ENCODE measurements at places on chromosomes 11 and 22. TPM values are rescaled to one million over a fixed set of nuclear protein-coding genes. Genes with fewer than 3 reads are reported as not detected.
A peak's percentile ranks its signal among the peaks of the same experiment; 100 is the strongest.

Gene ARHGEF17
- 61.4 TPM for polyA plus RNA-seq

Gene CARNS1
- polyA plus RNA-seq = 4.7 TPM

Gene CD44
- polyA plus RNA-seq = 31.1 TPM

Gene GVQW3
- 5.4 TPM for polyA plus RNA-seq

Gene NRXN2
- 13.8 TPM for polyA plus RNA-seq

Gene SBF2
- 45.4 TPM for polyA plus RNA-seq

Gene MS4A6E
- polyA plus RNA-seq = not detected

- H3K4me1 ChIP-seq = peaks cover 1% of the 10 kb centered on the region
- H3K27ac ChIP-seq = no peak overlapping the region
- no peak overlapping the region for H3K4me3 ChIP-seq
- no peaks in the 10 kb centered on the region for H3K27me3 ChIP-seq
- DNase-seq = no peak
Observed at GRCh38 chr11:120288021-120288420, 37.1 kb upstream of the TLCD5 start.

- peak overlapping the region; percentile 76 for H3K27ac ChIP-seq
- H3K4me3 ChIP-seq = no peak overlapping the region
- H3K36me3 ChIP-seq = peaks cover 29% of the 10 kb centered on the region
- peaks cover 4% of the 10 kb centered on the region for H3K4me1 ChIP-seq
Observed at GRCh38 chr22:17705951-17706900, 67.7 kb downstream of the BCL2L13 start.

GRCh38 chr11:11119917-11120316 is 233.1 kb downstream of the CSNK2A3 start:
- H3K4me1 ChIP-seq = no peaks in the 10 kb centered on the region
- no peak for DNase-seq
- no peaks in the 10 kb centered on the region for H3K36me3 ChIP-seq
- H3K27ac ChIP-seq = no peak overlapping the region

- peaks cover 7% of the 10 kb centered on the region for H3K4me1 ChIP-seq
- peaks cover 3% of the 10 kb centered on the region for H3K27me3 ChIP-seq
- H3K27ac ChIP-seq = no peak overlapping the region
- H3K4me3 ChIP-seq = no peak overlapping the region
- H3K36me3 ChIP-seq = no peaks in the 10 kb centered on the region
Observed at GRCh38 chr22:37345863-37346504, 63.7 kb downstream of the CYTH4 start.

DNA sequence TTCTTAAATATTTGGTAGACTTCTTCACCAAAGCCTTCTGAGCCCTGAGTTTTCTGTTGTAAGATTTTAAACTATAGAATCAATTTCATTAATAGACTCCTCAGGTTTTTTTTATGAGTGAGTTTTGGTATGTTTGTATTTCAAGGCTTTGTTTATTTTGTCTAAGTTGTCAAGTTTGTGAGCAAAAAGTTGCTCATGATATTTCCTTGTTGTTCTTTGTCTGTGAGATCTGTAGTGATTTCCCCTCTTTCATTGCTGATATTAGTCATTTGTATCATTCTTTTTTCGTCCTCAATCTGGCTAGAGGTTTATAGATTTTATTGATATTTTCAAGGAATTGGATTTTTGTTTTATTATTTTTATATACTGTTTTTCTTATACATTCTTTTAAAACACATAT is 121.0 kb downstream of the MORC2 start:
- DNase-seq = no peak
- no peaks in the 10 kb centered on the region for H3K27me3 ChIP-seq
- no peak overlapping the region for H3K4me3 ChIP-seq
- H3K27ac ChIP-seq = no peak overlapping the region

- H3K4me3 ChIP-seq = no peak overlapping the region
- no peaks in the 10 kb centered on the region for H3K27me3 ChIP-seq
- DNase-seq = no peak
- no peaks in the 10 kb centered on the region for H3K36me3 ChIP-seq
- H3K27ac ChIP-seq = no peak overlapping the region
- H3K4me1 ChIP-seq = peaks cover 2% of the 10 kb centered on the region
Observed at GRCh38 chr11:14041565-14041964, 79.0 kb downstream of the SPON1 start.

DNA sequence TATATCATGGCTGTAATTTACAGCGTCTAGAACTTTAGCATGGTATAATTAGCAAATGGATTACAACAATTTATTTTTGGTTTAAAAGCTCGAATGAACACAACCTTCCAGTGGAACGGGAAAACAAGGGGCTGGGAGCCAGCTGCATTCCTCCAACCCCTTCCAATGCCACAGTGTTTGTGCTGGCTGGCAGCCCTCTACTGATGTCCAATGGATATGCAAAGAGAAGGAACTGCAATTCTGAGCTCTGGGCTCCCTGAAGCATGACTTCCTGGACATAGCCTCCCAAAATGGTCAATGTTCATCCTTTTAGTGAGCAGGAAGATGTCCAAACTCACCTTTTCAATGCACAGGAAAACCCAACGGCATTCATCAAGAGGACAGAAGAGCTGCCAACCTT is 288.3 kb downstream of the TENM4 start:
- H3K4me1 ChIP-seq = no peaks in the 10 kb centered on the region
- no peak for DNase-seq
- no peak overlapping the region for H3K4me3 ChIP-seq
- no peaks in the 10 kb centered on the region for H3K36me3 ChIP-seq

DNA sequence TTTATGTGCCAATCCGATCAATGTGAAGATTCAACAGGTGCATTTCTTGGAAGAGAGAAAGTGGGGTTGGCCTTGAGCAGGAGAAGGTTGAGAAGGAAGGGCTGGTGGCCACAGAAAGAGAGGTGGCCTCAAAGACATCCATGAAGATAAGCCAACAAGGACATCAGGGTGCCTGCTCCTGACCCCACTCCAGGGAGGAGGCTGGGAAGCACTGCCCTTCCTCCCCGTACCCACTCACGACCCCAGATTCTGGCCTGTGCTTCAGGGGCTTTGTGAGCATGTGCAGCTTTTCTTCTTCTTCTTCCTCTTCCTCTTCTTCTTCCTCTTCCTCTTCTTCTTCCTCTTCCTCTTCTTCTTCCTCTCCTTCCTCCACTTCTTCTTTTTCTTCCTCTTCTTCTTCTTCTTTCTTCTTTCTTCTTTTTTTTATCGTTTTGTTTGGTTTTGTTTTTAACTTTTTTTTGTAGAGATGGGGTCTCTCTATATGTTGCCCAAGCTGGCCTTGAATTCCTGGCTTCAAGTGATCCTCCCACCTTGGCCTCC is 30.3 kb downstream of the DKK3 start:
- peaks cover 2% of the 10 kb centered on the region for H3K27me3 ChIP-seq
- DNase-seq = no peak
- H3K4me3 ChIP-seq = no peak overlapping the region
- H3K36me3 ChIP-seq = no peaks in the 10 kb centered on the region
- H3K4me1 ChIP-seq = peaks cover 22% of the 10 kb centered on the region

DNA sequence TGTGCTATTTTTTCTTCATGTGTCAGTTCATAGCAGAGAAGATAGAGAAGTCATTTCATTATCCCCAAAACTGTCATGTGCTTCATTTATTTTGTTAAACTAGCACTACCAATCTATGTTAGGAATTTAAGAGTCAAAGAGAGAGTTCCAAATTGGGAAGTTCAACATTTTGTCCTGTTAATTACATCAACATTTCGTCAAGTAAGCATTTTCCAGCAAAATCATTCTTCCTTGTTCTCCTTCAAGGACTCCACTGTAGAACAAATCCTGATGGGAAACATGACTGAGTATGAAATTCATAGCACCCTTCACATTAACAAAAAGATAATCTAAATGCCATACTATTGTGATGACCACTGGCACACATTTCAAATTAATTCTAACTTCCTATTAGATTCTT is 59.1 kb downstream of the PACSIN2 start:
- H3K4me3 ChIP-seq = no peak overlapping the region
- H3K4me1 ChIP-seq = peaks cover 34% of the 10 kb centered on the region
- no peak overlapping the region for H3K27ac ChIP-seq

- H3K4me3 ChIP-seq = peak overlapping the region; percentile 99
- H3K4me1 ChIP-seq = peaks cover 6% of the 10 kb centered on the region
- H3K36me3 ChIP-seq = no peaks in the 10 kb centered on the region
Observed at GRCh38 chr11:17208257-17208999, 642 bp upstream of the PIK3C2A start.

- H3K4me1 ChIP-seq = no peaks in the 10 kb centered on the region
- H3K27ac ChIP-seq = no peak overlapping the region
- H3K4me3 ChIP-seq = no peak overlapping the region
- no peak for DNase-seq
- H3K36me3 ChIP-seq = no peaks in the 10 kb centered on the region
Observed at GRCh38 chr11:45166604-45166897, 20.1 kb downstream of the PRDM11 start.

- DNase-seq = no peak
- no peak overlapping the region for H3K27ac ChIP-seq
- no peaks in the 10 kb centered on the region for H3K36me3 ChIP-seq
Observed at GRCh38 chr11:12784987-12785386, 110.8 kb downstream of the TEAD1 start.

- no peak overlapping the region for H3K27ac ChIP-seq
- peaks cover 54% of the 10 kb centered on the region for H3K36me3 ChIP-seq
- peaks cover 7% of the 10 kb centered on the region for H3K27me3 ChIP-seq
- no peak for DNase-seq
Observed at GRCh38 chr22:50276143-50276542, 6.0 kb upstream of the MAPK11 start.

DNA sequence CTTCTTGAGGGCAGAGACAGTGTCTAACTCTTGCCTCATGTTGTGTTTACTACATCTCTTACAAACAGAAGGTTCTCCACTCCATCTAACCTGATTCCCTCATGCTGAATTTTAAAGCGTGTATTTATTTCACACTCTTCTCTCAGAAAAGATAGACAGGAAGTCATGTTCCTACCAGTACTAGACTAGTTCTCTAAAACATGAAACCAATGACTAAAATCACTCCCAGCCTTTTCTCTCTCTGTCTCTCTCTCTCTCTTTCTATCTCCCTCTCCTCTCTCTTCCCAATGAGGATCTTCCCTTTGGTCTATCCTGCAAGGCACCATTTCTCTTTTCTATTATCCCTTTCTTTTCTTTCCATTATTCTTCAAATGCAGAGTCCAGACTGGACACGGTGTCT is 391.9 kb upstream of the CADM1 start:
- H3K27ac ChIP-seq = no peak overlapping the region
- DNase-seq = no peak
- H3K4me1 ChIP-seq = no peaks in the 10 kb centered on the region
- no peaks in the 10 kb centered on the region for H3K36me3 ChIP-seq
- H3K4me3 ChIP-seq = no peak overlapping the region
- H3K27me3 ChIP-seq = peaks cover 4% of the 10 kb centered on the region

- no peak for DNase-seq
- no peak overlapping the region for H3K27ac ChIP-seq
- H3K27me3 ChIP-seq = no peaks in the 10 kb centered on the region
- no peak overlapping the region for H3K4me3 ChIP-seq
- H3K4me1 ChIP-seq = no peaks in the 10 kb centered on the region
Observed at GRCh38 chr22:44848296-44848741, 95.9 kb downstream of the ARHGAP8 start.

DNA sequence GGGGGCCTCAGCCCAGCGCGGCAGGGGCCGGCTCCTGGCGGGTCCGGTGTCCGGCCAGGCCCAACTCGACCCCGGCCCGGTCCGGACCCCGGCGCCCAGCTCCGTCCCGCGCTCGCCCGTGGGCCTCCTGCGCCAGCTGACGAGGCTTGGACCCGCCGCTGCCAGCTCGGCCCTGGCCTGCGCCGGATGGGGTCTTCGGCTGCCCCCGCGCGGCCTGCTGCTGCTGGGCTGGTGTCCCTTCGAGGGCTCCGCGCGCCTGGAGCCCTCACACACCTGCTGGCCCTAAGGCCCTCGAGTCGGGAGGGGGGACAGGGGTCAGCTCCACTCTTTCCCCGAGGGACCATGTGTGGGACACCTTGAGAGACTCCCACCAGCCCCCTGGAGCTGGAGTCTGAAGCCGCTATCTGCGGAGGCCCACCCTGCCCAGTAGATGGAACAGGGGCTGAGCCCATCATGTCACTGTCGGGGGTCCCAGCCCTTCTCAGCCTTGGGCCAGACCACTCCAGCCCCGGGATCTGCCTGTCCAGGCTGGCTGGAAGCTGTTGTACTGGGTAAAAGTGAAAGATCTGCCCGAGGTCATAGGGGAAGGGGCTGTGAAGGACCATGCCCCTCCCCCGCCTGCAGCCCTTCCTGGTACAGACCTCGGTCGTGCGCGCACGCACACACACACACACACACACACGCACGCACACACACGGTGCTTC is 768 bp upstream of the CDKN1C start:
- peaks cover 42% of the 10 kb centered on the region for H3K4me1 ChIP-seq
- H3K27ac ChIP-seq = peak overlapping the region; percentile 60
- H3K4me3 ChIP-seq = peak overlapping the region; percentile 30
- H3K27me3 ChIP-seq = no peaks in the 10 kb centered on the region
- peaks cover 8% of the 10 kb centered on the region for H3K36me3 ChIP-seq

DNA sequence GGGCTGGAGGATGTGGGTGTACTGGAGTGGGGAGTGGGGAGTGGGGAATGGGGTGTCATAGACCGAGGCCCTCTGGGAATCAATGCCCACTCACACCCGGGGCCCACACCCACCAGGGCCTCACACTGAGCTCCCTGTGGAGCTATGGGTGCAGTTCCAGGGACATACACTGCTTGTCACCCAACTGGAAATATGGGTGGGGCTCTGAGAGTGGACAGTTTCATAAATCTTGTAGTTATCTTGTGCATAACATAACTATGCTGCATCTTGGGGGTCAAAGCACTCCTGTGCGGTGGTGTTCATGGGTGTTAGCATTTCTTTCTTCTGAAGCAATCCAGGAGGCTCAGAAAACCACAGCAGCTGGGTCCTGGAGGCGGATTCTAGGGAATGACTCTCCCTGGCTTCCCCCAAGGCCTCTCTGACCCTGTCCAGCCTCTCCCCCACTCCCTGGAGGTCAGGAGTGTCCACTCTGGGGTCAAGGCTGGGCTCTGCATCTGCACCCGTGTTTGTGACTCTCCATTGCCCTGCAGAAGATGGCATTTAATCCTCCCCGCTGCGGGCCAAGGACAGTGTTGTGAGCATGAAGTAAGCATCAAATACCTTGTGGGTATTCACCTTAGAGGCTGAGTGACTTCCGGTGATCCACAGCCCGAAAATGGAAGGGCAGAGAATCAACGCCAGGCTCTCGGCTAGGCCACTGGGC is 172.5 kb downstream of the CTTN start:
- H3K4me3 ChIP-seq = no peak overlapping the region
- peaks cover 13% of the 10 kb centered on the region for H3K4me1 ChIP-seq
- no peaks in the 10 kb centered on the region for H3K27me3 ChIP-seq
- no peak for DNase-seq

All from large intestine (tissue), 12 donors.